ENCODE measurements at places on chromosomes 11 and 22.
A peak's percentile ranks its signal among the peaks of the same experiment; 100 is the strongest.

- DNase-seq = no peak
Measured at GRCh38 chr11:66852466-66853241, 4.2 kb upstream of the LRFN4 start.

GRCh38 chr11:75495749-75496304 lies 29.9 kb downstream of the GDPD5 start:
- no peak for DNase-seq

GRCh38 chr11:71242391-71242790 lies 10.0 kb downstream of the SHANK2 start:
- DNase-seq = peak; percentile 16

GRCh38 chr11:24509114-24509513 lies 12.3 kb downstream of the LUZP2 start:
- DNase-seq = no peak

- peak; percentile 22 for DNase-seq
Measured at GRCh38 chr22:25448435-25449051, 115.9 kb upstream of the GRK3 start.

DNA sequence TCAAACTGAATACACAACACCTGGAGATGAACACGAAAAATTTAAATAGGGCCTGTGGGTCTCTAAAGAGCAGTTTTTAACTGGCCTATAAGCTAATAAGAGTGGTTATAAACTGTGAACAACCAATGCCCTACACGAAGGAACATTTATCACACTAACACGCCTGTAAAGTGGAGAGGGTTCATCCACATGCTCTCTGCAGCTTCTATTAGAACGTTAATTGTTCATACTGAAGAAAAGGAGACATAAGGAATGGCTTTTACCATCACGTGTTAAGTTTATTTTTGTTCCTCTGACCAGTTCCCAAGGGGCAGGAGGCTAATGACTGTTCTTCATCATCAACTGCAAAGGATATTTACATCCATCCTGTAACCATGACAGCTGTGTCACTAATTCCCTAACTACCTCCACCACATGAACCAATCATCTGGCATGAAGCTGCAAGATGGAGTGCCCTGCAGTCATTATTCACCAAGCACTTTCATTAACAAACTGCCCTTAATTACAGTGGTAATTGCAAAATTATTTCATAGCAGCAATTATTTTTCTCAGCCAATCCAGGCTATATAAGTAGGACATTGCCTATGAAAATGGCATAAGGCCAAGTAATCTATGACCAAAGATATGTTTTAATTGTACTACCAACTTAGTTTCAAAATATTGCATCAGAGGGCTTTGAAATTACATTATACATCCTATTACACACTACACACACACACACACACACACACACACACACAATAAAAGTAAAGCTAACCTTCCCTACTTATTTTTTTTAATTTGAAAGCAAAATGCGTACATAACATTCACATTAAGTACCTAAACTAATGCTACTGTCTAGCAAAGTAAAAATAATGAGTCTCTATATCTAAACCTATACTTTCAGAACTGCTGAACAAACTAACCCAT lies 186.7 kb downstream of the CADM1 start:
- no peak for DNase-seq

DNA sequence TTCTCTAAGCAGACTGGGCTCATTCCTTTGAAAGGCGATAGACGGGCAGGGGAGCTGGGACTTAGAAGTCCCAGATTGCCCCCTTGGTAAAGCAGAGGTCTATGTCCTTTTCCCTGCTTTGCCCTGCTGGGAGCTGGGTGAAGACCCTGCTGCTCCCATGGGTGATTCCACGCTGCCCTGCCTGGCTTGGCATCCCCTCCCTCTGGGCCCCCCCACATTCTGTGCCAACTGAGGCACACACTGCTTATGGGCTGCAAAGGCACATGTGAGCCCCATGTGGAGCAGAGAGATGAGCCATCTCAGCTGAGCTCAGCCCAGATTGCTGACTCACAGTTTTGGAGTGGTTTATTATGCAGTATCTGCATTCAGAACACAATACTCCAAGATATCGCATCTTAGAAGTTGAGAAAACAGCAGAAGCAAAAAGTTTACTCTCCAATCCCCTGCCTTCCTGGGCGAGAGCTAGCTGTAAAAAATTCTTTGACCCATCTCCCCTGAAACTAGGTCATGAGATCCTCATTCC lies 127.2 kb downstream of the ST3GAL4 start:
- no peak for DNase-seq

DNA sequence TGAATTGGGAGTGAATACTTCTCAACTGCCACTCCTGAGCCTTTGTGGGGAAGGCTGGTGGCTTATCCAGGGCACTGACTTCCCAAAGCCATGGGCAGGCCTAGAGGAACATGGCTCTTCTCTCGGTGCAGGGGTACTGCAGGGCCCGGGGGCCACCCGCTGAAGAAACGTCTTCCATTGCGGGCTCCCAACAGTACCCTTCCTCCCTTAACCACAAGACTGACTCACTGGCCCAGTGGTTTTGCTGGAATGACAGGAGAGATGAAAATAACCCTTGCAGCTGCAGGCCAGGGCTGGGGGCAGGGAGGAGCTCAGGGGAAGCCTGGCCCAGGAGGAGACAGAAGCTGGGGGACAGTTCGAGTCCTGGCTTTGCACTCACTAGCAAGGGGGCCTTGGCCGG lies 13.5 kb downstream of the TXN2 start:
- DNase-seq = peak; percentile 97

GRCh38 chr11:124740277-124740882 lies 638 bp downstream of the NRGN start:
- no peak for DNase-seq

DNA sequence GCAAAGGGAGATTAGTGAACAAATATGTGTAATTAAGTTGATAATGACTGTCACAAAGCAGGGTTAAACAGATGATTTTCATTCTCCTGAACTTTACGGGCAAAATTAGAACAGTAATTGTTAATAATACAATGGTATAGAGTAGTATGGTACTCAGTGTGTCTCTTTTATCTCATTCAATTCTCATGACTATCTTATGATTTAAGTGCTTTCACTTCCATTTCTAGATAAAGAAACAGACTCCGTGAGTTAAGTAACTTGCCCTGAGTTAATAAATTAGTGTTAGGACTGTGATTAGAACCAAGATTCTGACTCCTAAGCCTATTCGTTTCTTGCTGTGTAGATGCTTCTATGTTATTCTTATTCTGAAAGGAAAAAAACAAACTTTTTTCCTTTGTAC lies 22.0 kb downstream of the PIH1D2 start:
- no peak for DNase-seq

GRCh38 chr11:1947592-1948237 lies 583 bp downstream of the MRPL23 start:
- no peak for DNase-seq

DNA sequence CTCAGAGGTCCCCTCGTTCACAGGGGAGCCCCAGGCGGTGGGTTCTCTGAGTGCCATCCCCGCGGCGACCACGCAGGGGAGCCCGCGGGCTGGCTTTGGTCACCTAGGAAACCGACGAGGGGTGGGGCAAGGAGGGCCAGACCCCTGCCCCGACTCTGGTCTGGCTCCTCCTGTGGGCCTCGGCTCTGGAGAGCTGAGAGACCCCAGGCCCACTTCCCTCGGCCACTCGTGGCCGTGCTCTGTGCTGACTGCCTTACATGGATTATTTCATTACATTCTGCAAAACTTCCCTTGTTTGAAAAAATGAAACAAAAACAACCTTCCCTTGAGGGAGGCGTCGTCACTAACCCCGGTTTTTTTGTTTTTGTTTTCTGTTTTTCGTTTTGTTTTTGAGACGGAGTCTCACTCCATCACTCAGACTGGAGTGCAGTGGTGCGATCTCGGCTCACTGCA lies 15.1 kb upstream of the CYTH4 start:
- peak; percentile 36 for DNase-seq

DNA sequence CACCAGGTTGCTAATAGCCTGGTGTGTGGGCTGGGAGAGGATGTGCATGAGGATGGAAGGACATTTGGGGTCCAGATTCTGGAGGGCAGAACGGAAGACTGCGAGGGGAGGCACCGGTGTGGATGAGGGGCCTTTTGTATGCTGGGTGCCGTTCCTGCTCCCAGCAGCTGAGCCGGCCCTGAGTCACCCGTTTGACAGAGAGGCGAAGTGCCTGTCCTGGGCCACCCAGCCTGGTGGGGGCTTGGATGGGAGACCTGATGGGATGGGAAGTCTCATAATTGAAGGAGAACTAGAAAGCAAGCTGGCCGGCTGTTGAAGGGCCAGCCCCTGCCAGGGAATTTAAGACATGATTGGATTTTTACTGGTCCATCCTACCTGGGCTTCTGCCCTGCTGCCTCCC lies 10.8 kb downstream of the CACNA1I start:
- no peak for DNase-seq

DNA sequence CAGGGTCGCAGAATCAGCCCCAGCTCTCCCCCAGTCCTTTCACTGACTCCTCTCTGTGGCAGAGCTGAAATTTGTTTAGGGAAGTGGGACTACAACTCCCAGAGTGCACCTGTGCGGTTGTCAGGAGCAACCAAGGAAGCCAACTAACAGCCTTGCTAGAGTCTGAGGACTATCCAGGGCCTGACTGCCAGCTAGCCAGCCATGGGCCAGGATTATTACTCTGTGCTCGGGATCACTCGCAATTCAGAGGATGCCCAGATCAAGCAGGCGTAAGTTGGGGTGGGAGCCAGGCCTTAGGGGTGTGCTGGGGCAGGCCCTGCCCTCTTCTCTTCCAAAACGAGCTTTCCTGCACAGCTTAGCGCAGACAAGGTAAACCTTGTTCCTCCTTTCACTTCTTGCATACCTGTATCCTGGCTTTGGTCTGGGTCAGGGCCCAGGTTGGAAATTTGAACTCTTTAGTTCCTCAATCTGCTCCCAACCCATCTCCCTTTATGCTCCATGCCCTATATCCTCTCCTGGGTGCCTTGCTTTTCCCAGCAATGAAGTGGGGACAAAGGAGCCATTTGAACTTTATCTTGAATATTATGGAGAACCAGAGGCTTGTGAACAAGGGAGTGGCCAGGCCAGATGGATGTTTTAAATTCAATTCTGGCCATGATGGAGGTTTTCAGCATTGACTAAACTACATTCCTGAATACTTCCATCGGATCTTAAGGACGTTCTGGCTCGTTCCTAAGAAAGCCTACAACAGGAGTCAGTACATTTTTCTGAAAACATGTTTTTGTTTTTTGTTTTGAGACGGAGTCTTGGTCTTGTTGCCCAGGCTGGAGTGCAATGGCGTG lies at the start of gene DNAJB13:
TSS of gene DNAJB13 (plus strand) at position 158 of the 842 bp plus-strand sequence. CDS start at position 202, 44 bp downstream.
- DNase-seq = peak; percentile 58

DNA sequence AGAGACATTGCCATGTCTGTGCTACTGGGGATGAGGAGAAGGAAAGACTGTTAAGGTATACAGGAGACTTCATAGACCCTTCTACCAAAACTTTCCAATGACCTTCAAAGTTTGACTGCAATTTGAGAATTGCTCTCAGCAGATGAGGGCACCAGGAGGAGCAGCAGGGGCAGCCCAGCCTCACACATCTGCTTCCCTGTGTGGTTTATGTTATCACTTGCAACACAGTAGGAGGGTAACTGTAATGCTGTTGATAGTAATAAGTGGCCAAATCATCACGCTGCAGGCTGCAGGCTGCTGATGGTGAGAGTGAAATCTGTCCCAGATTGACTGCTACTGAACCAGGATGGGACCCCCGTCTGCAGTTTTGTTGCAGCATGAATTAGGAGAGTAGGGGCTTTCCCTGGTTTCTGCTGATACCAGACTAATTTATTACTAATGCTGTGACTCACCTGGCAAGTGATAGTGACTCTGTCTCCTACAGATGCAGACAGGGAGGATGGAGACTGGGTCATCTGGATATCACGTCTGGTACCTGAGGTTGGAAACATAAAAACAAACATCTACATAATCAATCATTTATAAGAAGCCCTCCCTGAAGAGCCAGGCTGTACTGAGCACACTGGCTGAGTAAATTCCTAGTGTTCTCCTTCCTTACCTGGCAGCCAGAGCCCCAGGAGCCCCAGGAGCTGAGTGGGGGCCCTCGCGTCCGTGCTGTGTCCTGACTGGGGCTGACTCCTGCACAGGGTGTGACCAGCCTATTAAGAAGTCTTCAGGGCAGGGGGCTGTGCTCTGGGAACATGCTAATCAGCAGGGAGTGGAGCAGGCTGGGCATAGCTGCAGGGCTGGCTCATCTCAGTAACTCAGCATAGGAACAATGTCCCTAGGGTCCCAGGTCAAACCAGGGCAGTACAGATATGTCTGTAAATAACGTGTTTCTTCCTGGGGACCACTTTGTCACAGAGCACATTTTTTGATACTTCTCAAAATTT lies 74.4 kb downstream of the GAB4 start:
- no peak for DNase-seq

GRCh38 chr11:62732830-62733229 lies 4.5 kb downstream of the TTC9C start:
- DNase-seq = peak; percentile 55

DNA sequence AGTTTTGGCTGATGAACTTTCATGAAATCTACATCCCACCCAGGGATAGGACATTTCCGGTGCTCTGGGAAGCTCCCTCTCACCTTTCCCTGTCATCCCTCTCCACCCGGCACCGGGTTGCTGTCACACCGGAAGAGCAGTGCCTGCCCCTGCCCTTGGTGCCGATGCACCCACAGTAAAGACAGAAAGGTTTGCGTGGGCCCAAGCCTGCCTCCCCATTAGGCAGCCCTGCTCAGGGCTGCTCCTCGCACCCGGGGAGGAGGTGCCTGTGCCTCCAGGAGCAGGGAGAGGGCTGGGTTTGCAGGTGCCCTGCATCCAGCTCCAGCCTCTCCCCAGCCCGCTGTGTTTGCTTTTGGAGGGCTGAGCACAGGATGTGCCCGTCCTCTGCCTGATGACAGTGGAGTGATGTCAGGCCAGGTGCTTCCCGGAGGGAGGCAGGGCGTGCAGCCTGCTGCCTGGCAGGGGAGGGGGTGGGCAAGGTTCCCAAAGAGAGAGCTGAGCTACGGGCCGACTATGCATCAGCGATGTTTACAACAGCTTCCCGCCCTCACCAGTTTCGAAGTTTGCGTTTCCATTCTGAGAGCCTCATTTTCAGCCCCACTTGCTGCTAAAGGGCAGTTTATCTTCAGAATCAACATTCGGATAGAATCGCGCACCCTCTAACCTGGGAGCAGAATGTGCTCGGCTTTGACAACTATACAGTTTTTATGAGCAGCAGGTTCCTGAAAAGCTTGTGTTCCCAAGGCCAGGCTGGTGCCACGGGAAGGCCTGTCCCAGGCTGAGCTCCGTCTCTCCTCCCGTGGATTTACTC lies 83.2 kb upstream of the CLDN5 start:
- DNase-seq = no peak

DNA sequence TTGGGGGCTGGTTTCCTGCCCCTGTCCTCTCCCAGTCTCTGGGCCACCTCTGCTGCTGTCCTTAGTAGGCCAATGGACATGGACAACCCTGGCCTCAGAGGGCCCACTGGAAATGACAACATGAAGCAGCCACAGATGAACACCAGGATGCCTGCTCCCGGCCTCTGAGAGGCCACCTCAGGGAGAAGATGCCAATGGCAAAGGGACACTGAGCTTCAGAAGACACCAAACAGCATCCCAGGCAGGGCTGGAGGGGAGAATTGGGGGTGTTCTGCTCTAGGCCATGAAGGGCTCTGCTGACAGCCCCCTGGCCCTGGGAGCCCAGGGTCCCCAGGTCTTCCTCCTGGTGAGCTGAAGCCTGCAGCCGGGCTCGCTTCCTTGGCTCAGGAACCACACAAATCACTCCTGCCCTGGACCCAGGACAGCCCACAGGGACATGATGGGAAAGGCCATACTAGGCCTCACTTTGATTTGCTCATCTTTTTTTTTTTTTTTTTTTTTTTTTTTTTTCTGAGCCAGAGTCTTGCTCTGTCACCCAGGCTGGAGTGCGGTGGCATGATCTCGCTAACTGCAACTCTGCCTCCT lies 45.3 kb downstream of the TPBGL start:
- DNase-seq = no peak

- no peak for DNase-seq
Measured at GRCh38 chr22:22820626-22821025, 67.0 kb upstream of the IGLL5 start.

Measured in fibroblast of villous mesenchyme (primary cell).